ENCODE measurements at places on chromosomes 1 and 21.

GRCh38 chr21:21366277-21366676 is 368.1 kb downstream of the NCAM2 start:
- DNase-seq, result no peak

DNA sequence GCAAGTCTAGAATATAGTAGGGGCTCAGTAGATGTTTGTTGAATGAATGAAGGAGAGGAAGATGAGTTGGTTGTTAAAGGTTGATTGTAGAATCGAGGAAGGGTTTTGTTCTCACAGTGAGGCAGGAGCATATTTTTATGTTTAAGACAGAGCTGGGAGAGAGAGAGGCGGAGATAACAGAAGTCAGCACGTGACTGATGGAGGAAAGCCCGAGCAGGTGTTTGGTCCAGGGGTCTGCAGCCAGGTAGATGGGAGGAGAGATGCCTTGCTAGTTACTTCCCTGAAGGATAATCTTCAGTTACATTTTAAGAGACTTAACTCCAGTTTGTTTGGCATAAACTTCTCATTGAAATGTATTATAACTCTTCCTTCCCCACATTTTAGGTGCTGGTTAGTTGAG is 86.8 kb downstream of the DYRK1A start:
- no peak for DNase-seq

DNA sequence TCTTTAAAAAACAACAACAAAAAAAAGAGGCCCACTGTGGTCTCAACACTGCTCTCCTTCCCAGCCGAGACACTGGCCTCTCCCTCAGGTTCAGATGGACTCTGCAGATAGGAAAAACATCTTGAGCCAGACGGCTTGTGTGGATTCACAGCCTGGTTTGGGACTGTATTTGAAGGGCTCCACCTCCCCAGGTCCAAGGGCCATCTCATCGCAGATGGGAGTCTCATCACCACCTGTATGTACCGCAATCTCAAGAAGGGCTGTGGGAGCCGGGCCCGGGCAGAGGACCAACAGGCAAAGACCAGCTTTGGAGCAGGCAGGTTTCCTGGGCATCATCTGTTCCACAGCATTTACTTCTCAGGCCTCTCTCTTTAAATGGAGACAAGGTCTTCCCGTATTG is 10.3 kb downstream of the ZBTB48 start:
- no peak for DNase-seq

- peak; percentile 82 for DNase-seq
Observed at GRCh38 chr1:17437580-17438317, 1.7 kb downstream of the RCC2 start.

DNA sequence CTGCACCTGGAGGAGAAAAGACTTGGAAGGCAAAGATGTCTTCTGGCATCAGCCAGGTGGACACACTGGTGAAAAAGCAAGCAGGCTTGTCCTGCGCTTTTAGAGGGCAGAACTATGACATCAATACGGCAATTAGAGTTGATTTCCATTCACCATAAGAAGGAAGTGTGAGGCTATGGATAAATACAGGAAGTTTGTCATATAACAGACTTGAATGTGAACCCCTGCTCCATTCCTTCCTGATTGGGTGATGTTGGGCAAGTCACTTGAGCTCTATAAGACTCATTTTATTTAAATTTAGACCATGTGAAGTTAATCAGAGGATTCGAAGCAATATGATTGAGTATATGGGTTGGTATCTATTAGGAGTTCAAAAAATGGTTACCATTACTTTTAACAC is 137.8 kb downstream of the PLPP3 start:
- DNase-seq, result no peak

DNA sequence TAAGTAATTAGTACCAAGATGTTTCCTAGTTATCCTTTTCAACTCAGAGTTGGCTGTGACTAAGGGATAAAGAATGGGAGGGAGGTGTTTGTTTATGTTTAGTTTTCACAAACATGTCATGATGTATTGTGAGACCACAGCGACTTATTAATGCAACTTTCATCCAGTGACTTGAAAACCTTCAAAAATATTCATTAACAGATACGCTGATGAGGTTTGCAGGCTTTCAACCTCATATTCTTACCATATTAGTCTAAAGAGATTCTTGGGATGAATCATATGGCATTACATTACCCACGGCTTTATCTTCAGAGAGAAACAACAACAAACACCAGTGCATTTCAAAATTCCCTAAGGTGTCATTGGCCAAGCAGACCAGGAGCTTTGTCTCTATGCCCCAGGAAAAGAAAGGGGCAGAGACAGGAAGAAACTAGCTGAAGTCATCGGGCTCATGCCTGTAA is 36.4 kb downstream of the PALMD start:
- no peak for DNase-seq

- DNase-seq, result no peak
Observed at GRCh38 chr1:99534638-99534930, 111.3 kb upstream of the PALMD start.

GRCh38 chr1:155507945-155508344 is 54.7 kb downstream of the ASH1L start:
- DNase-seq, result no peak

DNA sequence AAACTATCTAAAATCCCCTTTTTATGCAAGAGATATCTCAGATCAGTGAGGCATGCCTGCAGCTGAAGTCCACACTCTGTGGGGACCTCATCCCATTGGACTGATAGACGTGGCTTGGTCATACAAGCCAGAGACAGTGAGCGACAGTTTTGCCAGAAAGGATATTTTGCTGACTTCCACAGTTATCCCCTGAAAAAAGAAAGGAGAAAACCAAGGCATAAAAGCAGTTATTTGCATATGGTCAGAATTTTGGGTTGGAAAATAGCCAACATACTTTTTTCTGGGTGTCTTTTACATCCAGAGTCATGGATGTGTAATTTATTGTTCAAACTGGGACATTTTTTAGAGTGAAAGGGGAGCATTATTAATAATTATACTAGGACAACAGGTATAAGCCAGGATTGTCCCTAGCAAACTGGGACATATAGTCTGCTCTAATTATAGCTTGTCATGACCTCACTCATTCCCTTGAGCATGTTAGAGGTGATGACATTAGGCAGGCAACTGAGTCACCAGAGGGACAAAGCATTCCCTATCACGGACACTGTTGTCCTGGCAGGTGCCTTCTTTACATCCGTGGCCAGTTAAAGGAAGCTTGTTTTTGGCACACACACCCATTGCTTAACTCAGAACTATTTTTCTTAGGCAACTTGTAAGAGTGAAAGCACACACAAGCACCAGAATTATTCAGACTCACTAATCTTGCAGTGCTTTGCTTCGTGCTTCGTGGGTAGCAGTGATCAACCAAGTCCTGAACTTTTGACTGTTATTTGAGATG is 65.5 kb downstream of the PRRX1 start:
- no peak for DNase-seq

GRCh38 chr1:83547901-83548300 is 451.0 kb downstream of the TTLL7 start:
- DNase-seq, result no peak

DNA sequence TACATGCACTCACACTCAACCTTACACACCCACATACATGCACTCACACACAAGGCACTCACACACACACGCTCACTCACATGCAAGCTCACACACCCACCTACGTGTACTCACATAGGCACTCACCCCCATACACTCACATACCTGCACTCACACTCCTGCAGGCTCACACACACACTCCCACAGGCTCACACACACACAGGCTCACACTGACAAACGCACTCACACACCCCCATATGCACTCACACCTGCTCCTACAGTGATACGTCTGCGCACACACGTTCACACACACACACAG is 19.1 kb upstream of the TMEM52 start:
- no peak for DNase-seq

DNA sequence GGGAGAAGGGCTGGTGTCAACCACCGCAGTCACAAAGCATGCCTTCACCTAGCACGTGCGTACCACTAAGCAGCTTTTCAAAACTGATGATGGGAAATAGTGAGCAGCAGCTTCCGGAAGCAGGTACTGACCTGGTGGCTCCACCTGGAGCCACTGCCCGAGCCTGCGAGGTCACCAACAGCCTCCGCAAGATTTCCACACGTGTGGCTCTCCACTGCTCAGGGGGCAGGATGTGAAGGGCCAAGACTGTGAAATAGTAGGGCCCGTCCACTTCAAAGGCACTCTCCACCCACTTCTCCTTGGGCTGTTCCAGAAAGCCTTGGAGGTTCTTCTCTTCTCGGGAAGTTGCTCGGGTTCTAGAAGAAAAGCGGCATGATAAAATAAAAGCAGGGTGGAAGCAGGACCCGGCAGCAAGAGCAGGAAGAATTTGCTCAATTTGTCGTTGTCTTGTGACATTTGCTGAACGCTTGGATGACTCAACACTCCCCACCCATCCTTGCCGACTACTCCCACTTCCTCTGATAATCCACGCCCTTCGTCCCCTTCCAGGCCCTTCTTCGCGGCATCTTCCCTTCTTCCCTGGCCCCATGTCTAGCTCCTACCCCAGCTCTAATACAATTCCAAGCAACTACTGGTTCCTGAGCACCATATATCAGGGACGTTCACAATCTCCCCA is 124.9 kb upstream of the IFFO2 start:
- no peak for DNase-seq

GRCh38 chr1:25816112-25816718 is 3.5 kb upstream of the MTFR1L start:
- DNase-seq, result no peak

- DNase-seq, result no peak
Observed at GRCh38 chr1:19165501-19165900, 44.6 kb downstream of the UBR4 start.

DNA sequence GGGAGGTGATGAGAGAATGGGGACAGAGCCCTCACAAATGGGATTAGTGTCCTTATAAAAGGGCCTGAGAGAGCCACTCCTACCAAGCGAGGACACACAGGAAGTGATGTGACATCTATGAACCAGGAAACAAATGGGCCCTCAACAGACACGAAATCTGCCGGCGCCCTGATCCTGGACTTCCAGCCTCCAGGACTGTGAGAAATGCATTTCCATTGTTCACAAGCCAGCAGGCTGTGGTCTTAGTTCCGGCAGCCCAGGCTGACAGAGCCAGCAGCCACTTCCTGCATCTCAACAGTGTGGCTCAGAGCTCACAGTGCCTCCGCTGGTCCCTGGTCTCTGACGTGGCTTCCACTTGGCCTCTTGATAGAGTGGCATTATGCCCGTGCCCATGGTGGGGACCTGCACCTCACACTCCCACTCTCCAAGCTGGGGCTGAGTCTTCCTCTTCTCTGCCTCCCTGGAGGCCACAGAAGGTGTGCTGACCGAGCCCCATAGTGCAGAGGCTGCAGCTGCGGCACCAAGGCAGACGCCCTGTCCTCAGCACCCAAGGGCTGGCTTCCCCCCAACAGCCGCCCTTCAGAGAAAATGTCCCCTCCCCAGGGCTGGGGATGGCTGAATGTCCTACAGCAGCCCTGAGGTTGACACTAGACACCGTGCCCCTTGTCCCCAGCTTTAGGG is 44.9 kb downstream of the ACOT7 start:
- no peak for DNase-seq

DNA sequence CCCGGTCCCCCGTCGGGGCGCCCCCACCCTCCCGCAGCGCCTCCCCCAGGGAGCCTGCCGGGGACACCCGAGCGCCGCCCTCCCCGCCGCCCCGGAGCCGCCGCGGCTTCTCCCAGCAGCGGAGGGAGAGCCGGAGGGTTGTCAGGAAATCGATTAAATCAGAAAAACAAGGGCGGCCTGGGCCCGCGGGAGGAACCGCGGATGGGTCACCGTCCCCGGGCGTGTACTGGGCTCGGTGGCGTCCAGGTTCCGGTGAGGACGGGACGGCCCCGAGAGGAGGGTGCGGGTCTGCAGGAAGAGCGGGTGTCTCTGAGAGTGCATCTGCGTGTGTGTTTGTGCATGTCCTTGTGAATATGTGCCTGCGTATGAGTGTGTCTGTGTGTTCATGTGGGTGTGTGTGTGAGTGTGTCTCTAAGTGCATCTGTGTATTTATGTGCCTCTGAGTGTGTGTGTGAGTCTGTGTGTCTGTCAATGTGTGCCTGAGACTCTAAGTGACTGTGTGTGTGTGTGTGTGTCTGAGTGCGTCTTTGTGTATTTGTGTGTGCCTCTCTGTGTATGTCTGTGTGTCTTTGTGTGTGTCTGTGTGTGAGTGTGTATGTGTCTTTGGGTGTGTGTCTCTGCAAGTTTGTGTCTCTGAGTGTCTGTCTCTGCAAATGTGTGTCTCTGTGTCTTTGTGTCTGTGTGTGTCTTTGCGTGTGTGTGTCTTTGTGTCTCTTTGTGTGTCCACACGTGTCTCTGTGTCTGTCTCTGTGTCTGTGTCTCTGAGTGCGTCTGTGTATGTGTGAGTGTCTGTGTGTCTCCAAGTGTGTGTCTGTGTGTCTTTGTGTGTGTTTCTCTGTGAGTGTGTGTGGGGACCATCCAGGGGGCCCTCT is 1.1 kb downstream of the SPSB1 start:
- DNase-seq, result no peak

- no peak for DNase-seq
Observed at GRCh38 chr1:192879406-192879805, 70.6 kb downstream of the RGS2 start.

GRCh38 chr1:151036356-151036755 is at the start of gene BNIPL:
BNIPL (plus strand) TSS chr1:151036586; CDS start chr1:151036726, 140 bp downstream.
- no peak for DNase-seq

GRCh38 chr1:219710529-219711194 is 97.8 kb upstream of the ZC3H11B start:
- no peak for DNase-seq

DNA sequence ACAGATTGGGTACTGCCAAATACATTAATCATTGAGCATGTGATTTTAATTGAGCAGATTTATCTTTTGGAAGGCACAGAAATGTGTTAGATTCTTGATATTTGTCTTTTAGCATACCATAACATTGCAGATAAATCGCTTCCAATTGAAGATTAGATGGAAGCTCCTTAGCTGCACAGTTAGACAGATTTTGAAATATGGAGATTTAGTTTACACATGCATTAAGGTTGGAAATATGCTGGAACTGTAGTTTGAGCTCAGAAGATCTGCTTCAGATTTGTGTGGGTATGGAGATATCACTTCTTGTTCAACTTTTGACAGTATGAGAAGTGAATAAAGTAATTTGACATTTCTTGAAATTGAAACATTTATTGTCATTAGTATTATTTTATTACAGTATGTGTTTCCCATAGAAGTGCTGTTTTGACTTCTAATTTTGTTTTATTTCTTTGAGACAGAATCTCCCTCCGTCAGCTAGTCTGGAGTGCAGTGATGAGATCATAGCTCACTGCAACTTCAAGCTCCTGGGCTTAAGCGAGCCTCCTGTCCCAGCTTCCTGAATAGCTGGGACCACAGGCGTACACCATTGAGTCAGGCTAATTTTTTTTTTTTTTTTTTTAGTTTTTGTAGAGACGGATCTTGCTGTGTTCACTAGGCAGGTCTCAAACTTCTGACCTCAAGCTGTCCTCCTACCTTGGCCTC is 29.1 kb downstream of the THRAP3 start:
- DNase-seq, result no peak

Measured in left forelimb (tissue), 1 donor.